ENCODE measurements at places on chromosomes 11 and 22.

DNA sequence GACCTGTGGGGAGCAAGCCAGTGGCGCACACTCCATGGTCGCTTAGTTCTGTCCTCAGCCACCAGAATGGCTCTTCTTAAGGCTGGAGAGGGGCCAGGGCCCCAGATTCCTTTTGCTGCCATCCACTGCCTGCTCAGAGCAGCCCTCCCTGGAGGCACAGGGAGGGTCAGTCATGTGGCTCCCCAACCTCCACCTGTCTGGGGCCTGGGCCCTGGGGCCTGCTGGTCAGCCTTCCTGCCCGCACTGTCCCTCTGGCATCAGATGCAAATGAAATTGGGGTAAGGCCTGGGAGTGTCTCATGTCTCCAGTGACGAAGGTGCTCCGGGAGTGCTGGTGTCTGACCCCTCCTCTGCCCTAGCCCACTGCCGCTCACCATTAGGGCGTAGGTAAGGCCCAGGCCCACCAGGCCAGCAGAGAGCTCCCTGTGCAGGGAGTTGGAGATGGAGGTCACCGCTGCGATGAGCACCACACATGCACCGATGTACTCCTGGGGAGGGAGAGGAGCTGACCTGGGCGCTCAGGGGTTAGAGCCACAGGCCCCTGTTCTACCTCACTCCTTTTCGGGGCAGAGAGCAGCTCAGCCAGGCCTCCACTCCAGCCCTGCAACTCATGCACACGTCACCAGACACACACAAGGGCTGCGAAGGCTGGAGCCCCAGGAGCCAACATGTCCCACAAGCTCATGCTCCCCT, 9.0 kb upstream of the KCNJ11 start:
- DNase-seq = no peak

GRCh38 chr11:29214833-29215232, 802.0 kb downstream of the KCNA4 start:
- no peak for DNase-seq

- no peak for DNase-seq
These were observed 465.5 kb downstream of the INSC start for GRCh38 chr11:15580056-15580774.

DNA sequence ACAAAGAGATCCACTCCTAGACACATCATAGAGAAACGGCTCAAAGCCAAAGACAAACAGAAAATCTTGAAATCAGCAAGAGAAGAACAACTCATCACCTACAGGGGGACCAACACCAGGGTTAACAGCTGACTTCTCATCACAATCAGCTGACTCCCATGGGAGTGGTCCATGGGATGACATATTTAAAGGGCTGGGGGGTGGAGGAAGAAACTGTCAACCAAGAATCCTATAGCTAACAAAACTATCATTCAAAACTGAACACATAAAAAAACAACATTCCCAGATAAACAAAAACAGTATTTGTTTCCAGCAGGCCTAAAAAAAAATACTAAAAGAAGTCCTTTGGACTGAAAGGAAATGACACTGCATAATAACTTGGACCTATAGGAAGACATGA, 86.7 kb downstream of the APOL5 start:
- DNase-seq = no peak

DNA sequence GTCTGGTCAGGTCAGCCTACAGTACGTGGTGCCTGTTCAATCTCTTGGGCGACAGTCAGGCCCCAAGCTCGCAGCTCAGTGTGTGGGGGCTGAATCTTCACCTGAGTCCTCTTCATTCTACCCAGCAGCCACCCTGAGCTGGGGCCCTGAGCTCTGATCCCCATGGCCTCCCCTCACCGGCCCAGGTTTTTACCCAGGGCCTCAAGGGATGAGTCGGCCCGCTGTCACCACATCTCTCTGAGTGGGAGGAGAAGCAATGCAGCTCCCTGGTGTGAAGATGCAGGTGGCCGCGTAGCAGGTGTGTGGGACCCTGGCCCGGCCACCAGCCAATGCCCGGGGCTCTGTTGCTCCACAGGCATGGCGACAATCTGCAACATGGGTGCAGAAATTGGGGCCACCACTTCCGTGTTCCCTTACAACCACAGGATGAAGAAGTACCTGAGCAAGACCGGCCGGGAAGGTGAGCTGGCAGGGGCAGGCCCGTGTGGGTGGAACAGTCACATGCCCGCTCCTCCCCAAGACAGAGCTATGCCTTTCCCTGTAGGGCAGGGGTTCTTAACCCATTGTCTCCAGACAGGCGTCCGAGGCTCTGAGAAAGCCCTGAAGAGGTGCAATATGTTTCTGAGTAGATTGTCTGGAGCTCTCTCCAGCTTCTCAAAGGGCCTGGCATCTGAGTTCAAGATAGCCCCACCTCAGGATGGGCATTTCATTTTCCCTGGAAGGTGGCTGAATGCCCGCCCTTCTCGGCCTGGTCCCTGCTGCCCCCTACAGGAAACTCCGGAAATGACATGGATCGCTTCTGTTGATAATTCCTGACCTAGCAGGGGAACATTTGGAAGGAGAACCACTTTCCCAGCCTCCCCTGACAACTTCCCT, 26.9 kb downstream of the POLR3H start:
- DNase-seq = peak; percentile 58

DNA sequence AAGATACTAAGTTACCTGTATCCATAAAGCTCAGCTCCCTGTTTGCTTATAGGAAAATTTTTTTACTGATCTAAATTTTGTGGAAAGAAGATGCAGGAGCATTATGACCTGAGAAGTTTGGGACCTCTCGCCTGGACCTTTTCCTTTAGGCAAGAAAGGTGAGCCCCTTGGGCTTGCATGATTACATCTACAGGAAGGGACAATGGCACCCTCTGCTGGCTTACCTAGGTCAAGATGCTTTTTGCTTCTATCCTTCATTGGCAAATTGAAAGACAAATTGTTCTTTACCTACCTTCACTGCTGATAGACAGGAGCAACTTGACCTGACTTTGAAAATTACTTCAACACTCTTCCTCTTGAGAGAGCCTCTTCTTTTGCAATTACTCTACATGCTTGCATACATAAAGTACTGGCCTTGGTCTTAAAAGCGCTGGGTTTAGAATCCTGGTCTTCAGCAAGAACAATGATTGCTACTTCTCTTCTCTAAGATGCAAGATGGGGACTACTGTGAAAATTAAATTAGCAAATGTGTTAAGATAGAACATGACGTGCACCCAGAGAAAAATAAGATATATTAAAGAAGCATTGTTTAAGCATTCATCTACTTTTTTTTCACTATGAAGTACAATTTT, 147.2 kb downstream of the TRPC6 start:
- peak; percentile 34 for DNase-seq

- DNase-seq = no peak
These were observed 20.1 kb downstream of the SERPIND1 start for GRCh38 chr22:20793748-20794649.

DNA sequence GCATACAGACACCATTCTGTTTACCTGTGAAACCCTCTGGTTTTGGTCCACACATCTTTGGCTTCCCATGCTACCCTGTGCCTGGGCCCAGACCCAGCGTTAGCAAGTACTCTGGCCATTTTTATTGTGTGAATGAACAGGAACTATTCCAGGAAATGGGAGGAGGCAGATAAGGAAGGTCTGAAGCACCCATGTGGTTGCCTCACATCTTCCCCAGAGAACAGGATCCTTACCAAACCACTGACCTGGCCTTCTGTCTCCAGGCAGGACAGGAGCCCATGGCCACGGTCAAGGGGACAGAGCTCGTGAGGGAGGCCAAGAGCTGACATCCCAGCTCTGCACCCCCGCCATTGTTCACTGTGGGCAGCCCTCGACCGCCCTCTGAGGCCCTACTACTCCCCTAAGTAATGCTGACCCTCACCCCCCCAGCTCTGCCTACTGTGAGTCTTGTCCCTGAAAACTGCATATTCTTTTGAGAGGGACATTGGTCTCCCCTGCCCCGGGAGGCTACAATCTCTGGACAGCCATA, 97.7 kb upstream of the TP53I11 start:
- DNase-seq = no peak

DNA sequence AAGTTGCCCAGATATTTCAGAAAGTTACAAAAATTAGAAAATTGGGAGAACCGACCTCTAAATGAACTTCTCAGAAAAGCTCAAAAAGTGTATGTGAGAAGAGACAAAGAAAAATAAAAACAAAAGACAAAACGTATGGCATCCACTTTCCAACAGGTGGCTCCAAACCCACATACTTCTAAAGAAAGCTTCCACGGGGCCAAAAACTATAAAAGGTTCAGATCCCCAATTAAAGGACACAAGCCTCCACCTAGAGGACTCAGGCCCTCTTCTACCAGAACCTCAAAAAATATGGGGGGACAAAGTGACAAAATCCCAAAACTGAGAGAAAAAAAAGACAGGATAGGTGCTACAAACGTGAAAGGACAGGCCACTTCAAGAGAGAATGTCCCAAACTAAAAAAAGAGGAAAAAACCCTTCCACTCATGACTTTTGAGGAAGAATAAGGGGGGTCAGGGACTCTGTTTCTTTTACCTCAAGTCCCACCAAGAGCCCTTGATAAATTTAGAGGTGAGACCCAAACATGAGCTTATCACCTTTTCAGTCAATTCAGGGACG, 8.8 kb downstream of the SCGB2A1 start:
- DNase-seq = peak; percentile 70

GRCh38 chr22:30781271-30781875, 86.7 kb downstream of the OSBP2 start:
- DNase-seq = no peak

- no peak for DNase-seq
These were observed 2.6 kb downstream of the CYTH4 start for GRCh38 chr22:37284805-37285355.

- no peak for DNase-seq
These were observed 81.3 kb downstream of the CLPB start for GRCh38 chr11:72352859-72353551.

DNA sequence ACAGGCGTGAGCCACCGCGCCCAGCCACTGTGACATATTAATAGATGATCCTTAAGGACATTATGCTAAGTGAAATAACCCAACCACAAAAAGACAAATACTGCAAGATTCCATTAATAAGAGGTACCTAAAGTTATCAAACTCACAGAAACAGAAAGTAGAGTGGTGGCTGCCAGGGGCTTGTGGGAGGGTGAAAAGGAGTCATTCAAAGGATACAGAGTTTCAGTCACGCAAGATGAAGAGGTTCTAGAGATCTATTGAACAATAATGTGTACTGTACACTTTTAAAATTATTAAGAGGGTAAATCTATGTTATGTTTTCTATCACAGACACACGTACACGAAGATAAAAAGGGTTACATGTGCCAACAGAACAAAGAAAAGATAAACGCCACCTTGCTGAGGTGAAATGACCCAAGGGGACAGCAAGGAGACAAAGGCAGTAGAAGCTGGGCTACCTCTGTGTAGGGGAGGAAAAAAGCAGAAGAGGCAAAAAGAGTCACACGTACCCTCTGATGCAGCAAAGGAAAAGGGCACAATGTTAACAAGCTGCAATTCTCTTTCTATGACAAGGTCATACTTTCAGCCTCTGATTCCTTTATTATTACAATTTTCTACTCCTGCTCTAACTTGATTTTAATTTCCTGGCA, 65.3 kb downstream of the AMBRA1 start:
- no peak for DNase-seq

GRCh38 chr11:34857463-34857862, 58.7 kb downstream of the APIP start:
- no peak for DNase-seq

GRCh38 chr11:102268083-102268984, 49.0 kb upstream of the BIRC3 start:
- peak; percentile 90 for DNase-seq

- DNase-seq = no peak
These were observed 10.3 kb upstream of the UCP3 start for GRCh38 chr11:74019104-74019738.

DNA sequence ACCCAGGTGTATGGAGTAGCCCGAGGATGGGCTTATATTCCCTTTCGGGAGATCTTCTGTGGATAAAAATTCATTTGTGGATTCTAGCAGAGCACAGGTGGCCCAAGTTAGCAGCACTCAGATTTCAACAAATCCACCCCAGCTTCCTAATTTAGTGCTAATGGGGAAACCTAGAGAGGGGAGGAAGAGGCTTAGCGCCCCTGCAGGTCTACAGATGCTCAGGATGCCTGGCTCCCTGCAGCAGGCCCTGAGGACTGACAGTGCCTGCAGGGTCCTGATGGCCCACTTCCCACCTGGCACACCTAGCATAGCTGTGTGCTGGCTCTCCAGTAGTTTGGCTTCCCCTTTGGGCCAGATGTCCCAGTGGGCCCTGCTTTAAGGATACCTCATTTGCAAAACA, 6.5 kb downstream of the DGAT2 start:
- no peak for DNase-seq

DNA sequence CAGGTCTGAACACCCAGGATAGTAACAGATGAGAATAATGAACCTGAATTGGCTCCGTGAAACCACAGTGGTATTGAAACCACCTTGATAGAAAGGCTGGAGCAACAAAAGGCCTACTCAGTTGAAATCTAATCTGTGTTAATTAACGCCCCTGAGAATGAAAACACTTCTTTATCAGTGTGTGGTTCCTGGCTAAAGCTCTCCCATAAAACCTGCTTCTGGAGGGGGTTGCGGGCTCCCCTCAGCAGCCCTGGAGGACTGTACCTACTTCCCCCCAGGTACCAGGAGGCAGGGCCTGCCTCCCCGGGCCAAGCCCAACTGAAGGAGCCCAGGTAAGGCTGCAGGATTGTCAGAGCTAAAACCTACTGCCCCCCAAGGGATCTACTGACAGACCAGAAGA, 54.6 kb downstream of the PLEKHA7 start:
- DNase-seq = no peak

DNA sequence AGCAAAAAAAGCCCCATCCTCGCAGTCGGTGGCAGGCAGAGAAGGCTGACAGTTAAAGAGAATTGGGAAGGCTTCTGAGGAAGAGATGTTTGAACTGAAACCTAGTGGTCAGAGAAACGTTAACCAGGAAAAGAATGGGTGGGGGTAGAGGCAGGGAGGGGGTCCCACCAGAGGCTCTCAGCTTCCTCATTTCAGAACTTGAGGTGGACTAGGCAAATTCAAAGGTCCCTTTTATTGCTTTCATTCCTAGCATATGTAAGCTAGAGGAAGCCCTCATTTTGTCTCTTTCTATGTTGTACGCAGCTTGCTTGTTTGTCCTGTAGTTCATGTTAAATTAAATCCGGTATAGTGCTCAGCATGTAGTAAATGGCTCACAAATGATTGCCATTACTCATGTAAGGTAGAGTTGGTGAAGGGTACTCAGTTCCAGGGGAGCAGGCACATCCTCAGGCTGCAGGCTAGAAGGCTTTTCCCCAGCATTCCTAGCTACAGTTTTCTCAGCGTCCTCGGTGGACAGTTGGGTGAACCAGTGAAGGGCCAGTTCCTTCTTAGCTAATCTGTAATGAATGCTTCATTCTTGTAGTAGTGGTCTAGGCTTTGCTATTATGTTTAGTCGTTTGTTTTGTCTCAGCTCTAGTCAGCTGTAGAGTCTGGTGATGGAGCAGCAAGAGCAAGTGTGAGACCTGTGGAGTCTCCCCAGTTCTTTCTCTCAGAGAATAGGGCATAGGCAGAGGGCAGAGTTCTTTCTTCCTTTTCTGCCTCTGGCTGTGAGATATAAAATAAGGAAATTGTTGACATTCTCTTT, 58.6 kb downstream of the UVRAG start:
- no peak for DNase-seq

DNA sequence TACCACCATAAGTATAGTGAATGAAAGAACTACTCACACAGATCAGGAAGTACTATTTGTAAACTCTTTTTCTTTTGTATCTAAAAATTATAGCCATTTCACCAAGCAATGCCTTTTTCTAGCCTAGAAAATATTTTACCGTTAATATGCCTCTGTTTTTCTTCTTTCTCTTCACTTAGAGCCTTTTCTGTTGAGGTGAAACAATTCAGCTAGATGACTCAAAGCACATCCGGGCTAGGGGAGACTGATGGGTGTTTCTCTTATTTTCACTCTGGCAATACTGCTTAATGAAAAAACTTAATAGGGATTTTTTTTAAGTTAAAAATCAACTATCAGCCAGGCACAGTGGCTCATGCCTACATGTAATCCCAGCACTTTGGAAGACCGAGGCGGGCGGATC, 93.3 kb downstream of the SGSM3 start:
- DNase-seq = no peak

Measured in NCI-H526 (cell line).